Activated T-cell treated with anti-CD3 and anti-CD28 coated beads, Interleukin-2, amount 50 U/mL, for 24 hours (primary cell): ENCODE measurements at places on chromosomes 3 and 15.

DNA sequence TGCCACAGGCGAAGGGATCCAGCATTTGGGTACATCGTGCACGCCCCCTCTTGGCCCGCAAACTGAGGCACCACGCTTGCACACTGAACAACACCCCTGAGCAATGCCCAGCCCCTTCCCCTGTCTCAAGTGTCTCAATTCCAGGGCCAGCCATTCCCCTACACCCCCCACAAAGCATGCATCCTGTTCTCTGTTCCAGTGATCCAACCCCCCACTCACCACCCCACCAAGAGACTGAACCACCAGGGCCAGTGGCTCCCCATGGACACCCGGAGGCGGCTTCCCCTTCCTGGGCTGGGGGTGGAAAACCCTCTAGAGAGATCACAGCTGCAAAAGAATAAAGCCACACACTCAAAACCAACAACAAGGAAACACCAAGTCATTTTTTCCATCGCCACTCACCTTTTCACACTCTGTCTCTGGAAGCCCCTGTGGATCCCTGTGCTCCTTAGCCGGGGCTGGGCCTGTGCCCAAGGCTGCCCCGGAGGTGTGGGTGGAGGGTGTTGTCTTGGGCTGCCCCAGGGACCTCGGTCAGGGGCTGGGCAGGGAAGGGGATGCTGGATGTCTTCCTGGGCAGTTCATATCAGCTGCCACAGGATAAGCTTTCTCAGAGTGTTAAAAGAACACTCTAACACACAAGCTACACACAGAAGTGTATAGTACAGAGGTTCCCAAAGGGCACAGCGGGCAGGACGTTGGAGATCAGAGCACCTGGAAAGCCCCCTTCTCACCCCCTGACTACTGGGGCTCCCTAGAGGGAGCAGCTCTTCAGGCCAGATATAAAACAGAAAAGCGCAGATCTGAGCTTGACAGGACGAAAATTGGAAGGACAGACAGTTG is 92.5 kb downstream of the CHSY1 start:
- peak; percentile 59 for DNase-seq

GRCh38 chr3:52314489-52314888 is 1.6 kb upstream of the DNAH1 start:
- DNase-seq, result no peak

DNA sequence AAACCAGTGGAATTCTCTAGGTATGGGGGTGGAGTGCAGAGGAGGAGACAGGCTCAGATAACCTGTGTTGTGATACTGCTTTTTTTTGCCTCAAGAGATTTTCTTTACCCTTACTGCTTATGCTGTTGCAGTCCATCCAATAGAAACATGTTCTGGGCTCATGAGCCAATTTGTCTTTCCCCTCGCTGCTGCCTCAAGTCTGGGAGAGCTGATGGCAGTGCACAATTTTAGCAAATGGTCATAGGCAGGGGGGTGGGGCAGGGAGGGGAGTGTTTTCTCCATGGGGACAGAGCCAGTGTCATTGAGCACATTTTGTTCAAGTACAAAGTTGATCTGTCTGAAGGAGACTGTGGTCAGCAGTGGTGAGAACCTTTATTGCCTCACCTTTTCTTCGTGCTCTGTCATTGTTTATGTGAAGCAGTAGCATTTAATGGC is 134.9 kb downstream of the MBNL1 start:
- no peak for DNase-seq

GRCh38 chr3:51943451-51944391 is 1.6 kb downstream of the PARP3 start:
- DNase-seq, result peak; percentile 31

GRCh38 chr3:126557415-126557745 is 1.4 kb downstream of the C3orf22 start:
- DNase-seq, result peak; percentile 18

- DNase-seq, result no peak
Observed at GRCh38 chr15:98257290-98257689, 296.8 kb downstream of the ARRDC4 start.

DNA sequence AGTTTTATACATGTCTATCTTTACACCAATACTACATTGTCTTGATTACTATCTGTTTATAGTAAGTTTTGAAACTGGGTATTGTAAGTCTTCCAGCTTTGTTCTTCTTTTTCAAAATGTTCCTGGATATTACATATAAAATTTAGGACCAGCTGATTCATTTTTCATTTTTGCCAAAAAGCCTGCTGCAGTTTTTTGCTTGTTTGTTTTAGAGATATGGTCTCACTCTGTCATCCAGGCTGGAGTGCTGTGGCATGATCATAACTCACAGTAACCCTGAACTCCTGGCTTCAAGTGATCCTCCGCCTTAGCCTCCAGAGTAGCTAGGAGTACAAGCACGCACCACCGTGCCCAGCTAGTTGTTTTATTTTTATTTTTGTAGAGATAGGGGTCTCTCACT is 20.4 kb upstream of the AP4E1 start:
- DNase-seq, result no peak

GRCh38 chr3:16412192-16412800 is 101.2 kb downstream of the RFTN1 start:
- DNase-seq, result no peak

DNA sequence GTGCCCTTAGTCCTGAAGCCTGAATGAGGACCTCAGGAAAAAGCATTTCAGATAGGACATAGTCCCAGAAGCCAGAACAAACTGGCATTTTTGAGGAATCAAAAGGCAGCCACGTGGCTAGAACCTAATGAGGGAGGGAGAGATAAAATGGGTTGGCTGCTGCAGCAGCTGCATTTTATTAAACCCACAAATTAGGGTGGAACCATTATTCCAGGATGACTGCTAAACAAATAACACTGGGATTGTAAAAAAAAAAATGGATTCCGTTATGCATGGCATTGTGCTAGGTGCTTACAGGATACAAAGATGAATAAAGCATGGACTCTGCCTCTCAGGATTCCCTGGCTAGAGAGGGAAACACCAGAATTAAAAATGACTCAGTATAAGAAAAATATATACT is 141.5 kb downstream of the SATB1 start:
- no peak for DNase-seq

DNA sequence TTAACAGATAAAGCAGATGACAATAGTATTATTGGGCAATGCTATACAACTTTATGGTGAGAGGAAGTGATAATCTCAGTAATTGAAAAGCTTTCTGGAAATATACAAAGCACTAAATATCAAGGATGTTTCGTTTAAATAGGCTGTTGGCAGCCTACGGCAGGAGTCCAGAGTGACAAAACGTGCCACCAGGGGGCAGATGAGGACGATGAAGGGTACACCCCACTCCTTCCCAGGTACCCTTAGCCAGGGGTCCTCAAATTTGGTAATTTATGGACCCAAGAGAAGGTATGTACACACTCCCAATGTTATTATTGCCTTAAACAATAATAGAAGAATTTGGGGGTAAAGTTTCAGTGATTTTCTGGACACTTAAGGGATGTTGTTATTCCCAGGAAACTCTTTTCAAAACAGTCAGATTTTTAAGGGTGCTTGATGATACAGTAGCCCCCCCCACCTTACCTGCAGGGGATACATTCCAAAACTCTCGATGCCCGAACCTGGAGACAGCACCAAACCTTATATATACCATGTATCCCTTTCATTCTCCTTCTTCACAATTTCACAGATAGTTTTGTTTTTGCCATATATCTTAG is 1.4 kb upstream of the MAGEL2 start:
- DNase-seq, result no peak

DNA sequence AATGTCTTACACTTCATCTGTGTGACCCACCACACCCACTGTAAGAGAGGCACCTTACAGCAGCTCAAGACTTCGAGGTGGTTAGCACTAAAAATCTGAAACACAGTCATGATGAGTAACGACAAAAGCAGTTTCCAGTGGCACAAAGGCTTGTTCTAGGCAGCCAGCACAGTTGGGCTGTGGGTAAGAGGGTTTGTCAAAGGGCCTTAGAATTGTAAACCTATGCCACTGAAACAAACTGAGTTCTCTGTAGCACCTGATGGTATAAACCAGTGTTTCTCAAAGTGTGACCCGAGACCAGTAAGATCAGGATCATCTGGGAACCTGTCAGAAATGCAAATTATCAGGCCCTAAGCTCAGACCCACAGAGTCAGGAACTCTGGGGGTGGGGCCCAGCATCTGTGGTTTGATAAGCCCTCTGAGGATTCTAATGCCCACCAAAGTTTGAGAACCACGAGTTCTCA is 36.5 kb downstream of the DAPK2 start:
- peak; percentile 54 for DNase-seq

- DNase-seq, result no peak
Observed at GRCh38 chr3:142019794-142020320, 129.5 kb downstream of the TFDP2 start.

DNA sequence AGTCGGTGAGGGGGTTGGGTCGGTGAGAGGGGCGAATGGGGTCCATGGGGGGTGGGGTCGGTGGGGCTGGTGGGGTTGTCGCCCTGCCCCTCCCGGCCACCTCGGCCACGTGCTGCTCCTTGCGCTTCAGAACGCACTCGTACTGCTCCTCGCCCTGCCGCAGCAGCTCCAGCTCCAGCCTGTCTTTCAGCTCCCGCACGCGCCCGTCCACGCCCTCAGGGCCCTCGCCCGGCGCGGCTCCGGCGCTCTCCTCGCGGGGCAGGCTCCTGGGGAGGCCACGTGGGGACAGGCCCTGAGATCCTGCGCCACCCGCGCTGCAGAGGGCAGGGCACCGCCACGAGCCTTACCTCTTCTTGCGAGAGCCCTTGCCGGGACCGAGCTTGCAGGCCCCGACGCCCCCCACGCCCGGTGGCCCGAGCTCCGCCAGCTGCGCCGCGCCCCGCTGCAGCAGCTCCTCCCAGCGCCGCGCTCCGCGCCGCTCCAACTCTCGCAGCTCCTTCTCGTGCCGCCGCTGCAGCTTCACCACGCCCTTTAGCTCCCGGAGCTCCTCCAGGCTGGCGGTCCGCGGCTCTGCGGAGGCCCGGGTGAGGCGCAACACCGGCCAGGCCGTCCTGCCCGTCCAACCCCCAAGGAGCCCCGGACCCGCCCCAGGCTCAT is 8.2 kb upstream of the ANKRD63 start:
- no peak for DNase-seq

DNA sequence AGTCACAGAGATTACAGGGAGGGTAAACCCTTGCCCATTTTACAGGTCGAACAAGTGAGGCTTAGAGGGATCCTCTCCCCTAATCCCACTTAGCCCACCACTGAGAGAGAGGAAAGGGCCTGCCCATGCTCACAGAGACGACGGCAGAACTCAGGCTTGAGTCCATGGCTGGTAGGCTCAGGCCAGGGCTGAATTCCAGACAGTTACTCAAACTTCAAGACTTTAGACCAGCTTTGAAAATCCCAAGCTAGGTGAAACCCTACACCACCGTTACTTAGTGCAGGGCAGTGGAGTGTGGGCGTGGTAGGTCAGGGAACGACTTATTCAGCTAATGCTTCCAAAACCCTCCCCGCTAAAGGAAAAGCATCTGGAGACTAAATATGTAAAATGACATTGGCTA is 16.4 kb downstream of the GRIP2 start:
- DNase-seq, result no peak

GRCh38 chr15:48467801-48468200 is 136.6 kb downstream of the DUT start:
- DNase-seq, result no peak

DNA sequence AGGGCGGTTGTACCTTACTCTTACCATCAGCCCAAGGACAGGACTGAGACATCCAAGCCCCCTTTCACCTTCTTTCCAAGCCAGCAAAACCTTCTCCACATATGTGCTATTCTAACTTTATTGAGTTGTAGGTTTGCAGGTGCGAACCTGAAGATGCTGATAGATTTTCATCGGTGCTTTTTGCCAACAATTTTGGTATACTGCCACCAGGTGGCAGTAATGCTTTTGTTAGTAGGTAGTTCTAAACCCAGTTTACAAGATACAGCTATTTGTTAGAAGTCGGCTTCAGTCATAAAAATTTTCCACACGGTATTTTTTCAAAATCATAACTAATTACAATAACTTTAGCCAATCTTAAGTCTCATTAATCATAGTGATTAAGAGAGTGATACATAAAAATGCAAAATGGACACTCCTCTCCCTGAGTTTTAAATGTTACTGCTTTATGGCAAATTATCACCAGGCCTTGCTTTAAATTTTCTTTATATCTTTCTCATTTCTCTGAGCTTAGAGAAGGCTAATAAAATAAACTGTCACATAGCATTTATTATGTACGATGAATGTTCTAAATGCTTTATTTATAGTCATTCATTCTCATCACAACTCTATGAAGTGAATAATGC is 636 bp downstream of the TBC1D21 start:
- DNase-seq, result no peak

GRCh38 chr15:58288592-58288991 is 143.2 kb upstream of the LIPC start:
- DNase-seq, result no peak

DNA sequence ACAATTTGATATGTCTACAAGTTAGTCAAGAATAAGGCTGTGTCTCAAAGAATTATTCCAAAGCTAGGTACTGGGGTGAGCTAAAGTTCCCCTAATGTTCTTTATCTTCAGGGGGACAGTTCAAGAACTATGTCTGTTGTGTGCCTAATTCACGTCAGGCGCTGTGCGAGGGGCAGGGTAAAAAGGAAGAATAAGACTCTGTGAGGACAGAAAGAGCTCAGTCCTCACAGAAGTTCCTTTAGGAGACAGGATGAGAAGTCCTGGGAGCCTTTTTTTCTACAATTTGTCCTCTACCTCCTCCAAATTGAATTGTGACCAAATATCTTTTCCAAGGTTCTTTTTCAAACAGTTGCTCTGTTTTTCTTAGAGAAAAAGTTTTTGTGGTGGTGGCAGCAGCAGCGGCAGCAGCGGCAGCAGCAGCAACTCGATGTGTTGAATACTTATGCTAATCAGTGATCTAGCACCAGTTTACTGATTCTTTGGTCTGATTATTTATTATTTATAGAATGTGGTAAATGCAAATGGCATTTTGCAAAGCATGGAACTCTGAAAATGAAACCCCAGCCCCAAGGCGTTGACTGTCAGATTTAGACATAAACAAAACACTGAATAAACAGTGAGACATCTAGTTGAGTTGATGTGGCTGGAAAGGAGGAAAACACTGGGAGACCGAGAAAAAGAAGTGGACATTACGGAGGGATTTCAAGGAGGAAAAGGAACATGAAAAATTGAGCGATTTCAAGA is 88.6 kb downstream of the GTPBP8 start:
- DNase-seq, result no peak

- no peak for DNase-seq
Observed at GRCh38 chr3:48285132-48285531, 44.2 kb downstream of the ZNF589 start.

DNA sequence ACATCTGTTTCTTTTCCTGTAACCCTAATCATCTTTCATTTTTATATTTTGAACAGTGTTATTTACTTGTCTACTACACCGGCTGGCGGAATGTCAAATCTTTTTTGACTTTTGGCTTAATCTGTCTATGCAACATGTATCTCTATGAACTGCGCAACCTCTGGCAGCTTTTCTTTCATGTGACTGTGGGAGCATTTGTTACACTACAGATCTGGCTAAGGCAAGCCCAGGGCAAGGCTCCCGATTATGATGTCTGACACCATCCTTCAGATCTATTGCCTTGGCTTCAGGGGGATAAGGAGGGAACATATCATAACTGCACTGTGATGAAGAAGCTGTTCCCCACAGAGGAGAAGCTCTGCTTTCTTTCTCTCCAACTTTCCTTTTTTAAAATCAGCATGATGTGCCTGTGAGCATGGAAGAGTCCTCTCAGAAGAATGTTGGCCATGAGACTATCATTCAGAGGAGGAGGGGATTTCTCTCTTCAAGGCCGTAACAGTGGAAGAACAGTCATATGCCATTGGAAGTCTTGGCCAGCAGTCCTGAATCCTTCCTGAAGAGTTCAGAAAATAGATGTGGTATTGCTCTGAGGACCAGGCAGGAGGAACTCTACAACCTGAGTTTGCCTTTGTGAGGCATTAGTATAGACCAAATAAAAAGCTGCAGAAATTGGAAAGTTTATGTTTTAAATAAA is 69.9 kb downstream of the SEC22A start:
- DNase-seq, result no peak

- no peak for DNase-seq
Observed at GRCh38 chr3:17820275-17820674, 77.8 kb upstream of the TBC1D5 start.
